ENCODE measurements at places on chromosomes 11 and 22. TPM values are rescaled to one million over a fixed set of nuclear protein-coding genes. Genes with fewer than 3 reads are reported as not detected.

FAM118B gene
- total RNA-seq: 14.4 TPM

THRSP gene
- 74.9 TPM for total RNA-seq

GRAP2 gene
- total RNA-seq: 0.66 TPM

KCNJ1 gene
- not detected for total RNA-seq

KMT5B gene
- 43.9 TPM for total RNA-seq

DEPDC5 gene
- total RNA-seq: 16.1 TPM

ASRGL1 gene
- 16.4 TPM for total RNA-seq

TSPAN18 gene
- 2.0 TPM for total RNA-seq

TBX10 gene
- not detected for total RNA-seq

UVRAG gene
- 73.0 TPM for total RNA-seq

PYGM gene
- 3.4 TPM for total RNA-seq

DCHS1 gene
- total RNA-seq: 13.8 TPM

FOSL1 gene
- 17.0 TPM for total RNA-seq

SEC14L6 gene
- not detected for total RNA-seq

NXPE2 gene
- total RNA-seq: 0.80 TPM

OOSP2 gene
- not detected for total RNA-seq

TMPRSS13 gene
- 0.32 TPM for total RNA-seq

C11orf16 gene
- total RNA-seq: not detected

SCGB1A1 gene
- total RNA-seq: not detected

SCUBE1 gene
- total RNA-seq: 0.88 TPM

EML3 gene
- 58.7 TPM for total RNA-seq

PLEKHB1 gene
- total RNA-seq: 49.6 TPM

PHETA2 gene
- 18.0 TPM for total RNA-seq
